ENCODE measurements at places on chromosomes 3 and 15. TPM values are rescaled to one million over a fixed set of nuclear protein-coding genes. Genes with fewer than 3 reads are reported as not detected.

DNA sequence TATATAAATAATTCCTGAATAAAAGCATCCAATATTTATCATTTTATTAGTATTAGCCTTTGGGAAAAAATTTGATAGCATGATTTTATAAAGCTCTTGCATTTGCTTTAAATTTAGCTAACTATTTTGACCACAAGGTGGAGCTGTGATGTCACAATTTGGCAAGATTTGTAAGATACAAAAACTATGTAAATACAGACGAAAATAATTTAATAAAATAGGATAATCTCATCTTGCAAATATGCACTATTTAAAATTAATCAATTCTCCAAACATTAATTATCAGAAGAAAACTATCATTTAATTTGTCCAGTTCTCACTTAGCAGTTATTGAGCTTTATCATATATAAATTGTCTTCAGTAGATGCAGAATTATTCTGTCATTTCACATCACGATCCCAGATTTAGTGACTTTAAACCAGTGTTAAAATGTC, 95.4 kb downstream of the PLOD2 start:
- DNase-seq = no peak
- no peaks in the 10 kb centered on the region for H3K36me3 ChIP-seq
- H3K4me1 ChIP-seq = no peaks in the 10 kb centered on the region
- no peak overlapping the region for H3K4me3 ChIP-seq

DNA sequence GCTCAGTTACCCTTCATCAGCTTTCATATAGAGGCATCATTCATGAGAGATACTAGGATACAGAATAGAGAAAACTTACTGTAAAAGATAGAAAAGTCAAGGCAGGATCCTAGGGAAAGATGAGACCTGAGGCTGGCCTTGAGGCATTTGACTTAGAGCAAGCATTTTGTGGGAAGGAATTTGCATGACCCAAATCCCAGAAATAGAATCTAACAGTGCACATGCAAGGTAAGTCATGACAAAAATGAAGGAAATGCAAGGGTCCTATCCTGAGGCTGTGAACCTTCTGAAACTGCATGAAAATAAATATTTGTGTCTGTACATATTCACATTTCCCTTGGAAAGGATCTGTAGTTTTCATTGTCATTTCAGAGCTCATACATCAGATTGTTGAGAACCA, 122.3 kb downstream of the HCN4 start:
- no peak for DNase-seq
- H3K27me3 ChIP-seq = no peaks in the 10 kb centered on the region
- peak overlapping the region; percentile 33 for H3K27ac ChIP-seq
- H3K4me3 ChIP-seq = no peak overlapping the region
- no peaks in the 10 kb centered on the region for H3K4me1 ChIP-seq

Gene ANKUB1
- not detected for total RNA-seq

DNA sequence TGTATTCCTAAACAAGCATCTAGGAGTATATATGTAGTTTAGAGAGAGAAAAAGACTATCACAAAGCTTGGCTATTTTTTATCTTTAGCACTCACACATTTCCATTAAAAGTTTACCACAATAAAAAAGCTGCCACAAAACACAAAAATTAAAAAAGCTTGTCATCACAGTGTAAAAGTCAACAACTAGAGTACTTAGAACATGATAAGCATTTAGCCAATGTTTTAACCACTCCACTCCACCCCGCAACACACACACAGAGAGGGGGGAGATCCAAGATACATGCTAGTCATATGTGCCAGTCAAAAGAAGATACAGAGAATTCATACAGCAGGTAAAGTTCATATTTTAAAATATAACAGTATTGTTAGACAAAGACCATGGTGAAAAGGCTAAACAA, 79.7 kb downstream of the STAG1 start:
- no peak overlapping the region for H3K4me3 ChIP-seq
- DNase-seq = no peak
- no peak overlapping the region for H3K27ac ChIP-seq
- H3K27me3 ChIP-seq = no peaks in the 10 kb centered on the region
- H3K36me3 ChIP-seq = no peaks in the 10 kb centered on the region

GRCh38 chr3:139302084-139302800, 41.6 kb upstream of the MRPS22 start:
- DNase-seq = no peak
- H3K36me3 ChIP-seq = no peaks in the 10 kb centered on the region
- no peaks in the 10 kb centered on the region for H3K4me1 ChIP-seq
- H3K27ac ChIP-seq = no peak overlapping the region
- no peaks in the 10 kb centered on the region for H3K27me3 ChIP-seq

DNA sequence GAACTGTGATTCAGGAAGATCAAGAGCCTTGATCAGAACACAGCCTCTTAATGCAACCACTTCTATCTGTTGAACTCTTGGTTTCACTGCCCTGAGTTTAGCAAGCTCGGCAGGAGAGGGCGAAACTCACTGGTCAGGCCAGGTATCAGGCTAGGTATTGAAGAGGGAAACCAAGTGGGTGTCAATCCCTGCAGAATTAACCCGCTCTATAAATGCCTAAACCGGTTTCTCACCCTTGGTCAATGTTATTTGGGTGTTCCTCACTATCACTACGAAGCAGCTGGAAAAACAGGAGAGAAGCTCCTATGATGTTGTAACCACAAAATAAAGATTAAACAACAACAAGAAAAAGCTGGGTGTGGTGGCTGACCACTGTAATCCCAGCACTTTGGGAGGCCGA, 23.9 kb downstream of the LIPH start:
- no peaks in the 10 kb centered on the region for H3K4me1 ChIP-seq
- H3K4me3 ChIP-seq = no peak overlapping the region
- H3K27me3 ChIP-seq = no peaks in the 10 kb centered on the region

DNA sequence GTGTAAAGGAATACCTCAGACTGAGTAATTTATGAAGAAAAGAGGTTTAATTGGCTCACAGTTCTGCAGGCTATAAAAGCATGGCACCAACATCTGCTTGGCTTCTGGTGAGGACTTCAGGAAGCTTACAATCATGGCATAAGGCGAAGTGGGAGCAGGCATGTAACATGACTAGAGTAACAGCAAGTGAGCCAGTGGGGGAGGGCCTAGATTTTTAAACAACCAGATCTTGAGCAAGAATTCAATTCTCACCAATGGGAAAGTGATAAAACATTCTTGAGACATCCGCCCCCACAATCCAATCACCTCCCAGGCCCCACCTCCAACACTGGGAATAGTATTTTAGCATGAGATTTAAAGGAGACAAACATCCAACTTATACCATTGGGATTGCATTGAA, 44.2 kb upstream of the BCL2A1 start:
- H3K27ac ChIP-seq = no peak overlapping the region
- DNase-seq = no peak
- no peaks in the 10 kb centered on the region for H3K27me3 ChIP-seq
- H3K4me1 ChIP-seq = no peaks in the 10 kb centered on the region
- no peaks in the 10 kb centered on the region for H3K36me3 ChIP-seq
- no peak overlapping the region for H3K4me3 ChIP-seq

Gene DPPA2
- not detected for total RNA-seq

- peaks cover 4% of the 10 kb centered on the region for H3K36me3 ChIP-seq
- no peaks in the 10 kb centered on the region for H3K27me3 ChIP-seq
- no peak overlapping the region for H3K4me3 ChIP-seq
These were observed 2.4 kb upstream of the RCN2 start for GRCh38 chr15:76929011-76929760.

Gene POLQ
- total RNA-seq = 0.68 TPM

DNA sequence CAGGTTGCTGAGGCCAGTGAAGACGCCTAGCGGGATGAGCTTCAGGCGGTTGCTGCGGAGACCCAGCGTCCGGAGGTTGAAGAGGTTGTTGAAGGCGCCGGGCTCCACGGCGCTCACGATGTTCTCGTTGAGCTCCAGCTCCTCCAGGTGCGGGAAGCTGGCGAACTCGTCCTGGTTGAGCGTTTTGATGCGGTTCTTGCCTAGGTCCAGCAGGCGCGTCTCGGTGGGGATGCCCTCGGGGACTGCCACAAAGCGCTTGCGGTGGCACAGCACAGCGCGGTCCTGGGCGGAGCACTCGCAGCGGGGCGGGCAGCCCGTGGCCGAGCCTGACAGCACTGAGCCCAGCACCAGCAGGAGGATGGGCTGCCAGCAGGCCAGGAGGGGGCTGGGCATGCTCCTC, 17.2 kb downstream of the LINGO1 start:
- H3K27me3 ChIP-seq = no peaks in the 10 kb centered on the region
- H3K4me1 ChIP-seq = no peaks in the 10 kb centered on the region
- H3K36me3 ChIP-seq = no peaks in the 10 kb centered on the region
- DNase-seq = no peak

- no peak overlapping the region for H3K4me3 ChIP-seq
- no peak for DNase-seq
- H3K27ac ChIP-seq = no peak overlapping the region
- no peaks in the 10 kb centered on the region for H3K36me3 ChIP-seq
- no peaks in the 10 kb centered on the region for H3K4me1 ChIP-seq
These were observed 58.2 kb downstream of the OSTN start for GRCh38 chr3:191257286-191257685.

Gene WDR6
- 121 TPM for total RNA-seq

DNA sequence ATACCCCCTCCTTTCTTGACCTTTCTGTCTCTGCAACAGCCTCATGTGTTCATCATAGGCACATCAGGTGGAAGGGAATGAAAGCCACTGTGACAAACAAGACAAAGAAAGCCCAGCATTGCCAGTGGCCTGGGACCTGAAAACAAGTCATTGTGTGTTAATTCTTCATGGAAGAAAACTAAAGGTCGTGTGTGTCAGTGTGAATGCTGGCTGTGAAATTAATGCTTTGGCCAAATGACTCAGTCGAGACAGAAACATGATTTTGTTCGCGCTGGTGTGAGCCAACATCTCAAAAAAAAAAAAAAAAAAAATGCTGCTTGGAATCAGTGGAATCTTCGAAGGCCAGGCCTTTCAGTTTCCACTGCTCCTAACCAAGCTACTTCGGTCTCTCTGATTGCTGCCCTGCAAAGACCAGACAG, 386.5 kb upstream of the PROK2 start:
- no peaks in the 10 kb centered on the region for H3K36me3 ChIP-seq
- no peak for DNase-seq
- H3K4me3 ChIP-seq = peak overlapping the region; percentile 52
- peak overlapping the region; percentile 89 for H3K27ac ChIP-seq

DNA sequence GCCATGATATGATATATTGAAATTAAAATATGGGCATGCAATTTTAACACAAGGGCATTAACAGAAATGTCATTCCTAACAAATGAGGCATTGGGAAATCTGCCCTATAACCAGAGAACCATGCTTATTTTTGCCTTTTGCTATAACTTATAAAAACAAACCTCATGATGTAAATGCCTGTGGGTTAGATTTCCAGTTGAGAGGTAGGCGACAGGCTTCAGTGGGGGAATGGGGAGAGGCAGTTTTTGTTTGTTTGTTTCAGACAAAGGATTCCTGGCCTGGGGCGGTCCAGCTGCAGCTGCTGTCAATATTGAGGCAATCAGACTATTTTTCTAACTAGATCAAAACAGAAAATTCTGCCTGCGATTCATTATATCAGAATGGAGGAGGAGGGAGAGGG, 490.4 kb upstream of the CFAP20DC start:
- DNase-seq = no peak
- peaks cover 22% of the 10 kb centered on the region for H3K4me1 ChIP-seq
- no peaks in the 10 kb centered on the region for H3K27me3 ChIP-seq
- H3K27ac ChIP-seq = no peak overlapping the region
- H3K36me3 ChIP-seq = no peaks in the 10 kb centered on the region

GRCh38 chr3:20194793-20195460, 8.9 kb upstream of the SGO1 start:
- H3K27ac ChIP-seq = no peak overlapping the region
- no peak for DNase-seq
- H3K4me3 ChIP-seq = no peak overlapping the region
- no peaks in the 10 kb centered on the region for H3K36me3 ChIP-seq
- H3K4me1 ChIP-seq = no peaks in the 10 kb centered on the region
- H3K27me3 ChIP-seq = no peaks in the 10 kb centered on the region

Data from thoracic aorta (tissue), 2 donors.